ENCODE measurements at places on chromosomes 5 and 9.
A peak's percentile ranks its signal among the peaks of the same experiment; 100 is the strongest.

DNA sequence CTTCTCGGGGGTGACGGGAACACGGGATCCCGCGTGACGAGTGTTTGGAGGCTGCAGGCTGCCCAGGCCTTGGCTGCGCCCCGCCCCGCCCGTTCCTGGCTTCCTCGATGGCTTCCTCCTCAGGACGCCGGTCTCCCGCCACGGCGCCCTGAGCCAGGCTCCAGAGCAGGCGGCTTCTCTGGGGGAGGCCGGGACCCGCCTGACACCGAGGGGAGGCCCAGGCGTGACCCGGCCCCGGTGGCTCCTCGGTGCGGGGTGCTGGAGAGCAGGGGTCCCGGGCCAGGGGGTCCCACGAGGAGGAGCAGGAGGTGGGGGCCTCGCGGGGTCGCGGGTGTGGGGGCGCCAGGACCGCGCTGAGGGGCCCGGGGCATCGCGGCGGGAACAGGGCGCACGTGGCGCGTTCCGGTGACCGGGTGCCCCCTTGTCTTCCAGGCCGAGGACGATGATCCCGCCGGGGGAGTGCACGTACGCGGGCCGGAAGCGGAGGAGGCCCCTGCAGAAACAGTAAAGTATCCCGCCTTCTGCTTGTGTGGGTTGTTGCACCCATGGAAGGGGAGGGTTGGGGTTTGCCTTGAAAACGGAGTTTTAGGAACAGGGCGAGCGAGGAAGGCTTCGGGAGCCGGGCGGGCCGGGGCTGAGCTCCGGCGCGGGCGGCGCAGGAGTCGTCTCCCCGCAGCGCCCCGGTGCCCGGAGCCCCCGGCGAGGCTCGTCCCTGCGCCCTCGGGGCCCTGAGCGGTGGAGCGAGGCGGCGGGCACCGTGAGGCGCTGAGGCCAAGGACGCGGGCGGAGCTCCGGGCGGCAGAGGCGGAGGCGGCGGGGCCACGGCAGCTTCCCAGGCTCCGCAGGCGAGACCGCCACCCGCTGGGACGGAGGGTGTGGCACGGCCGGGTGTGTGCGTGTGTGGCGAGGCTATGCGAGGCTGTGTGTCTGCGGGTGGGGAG lies 22.2 kb downstream of the AHRR start:
- DNase-seq: peak; percentile 68

- DNase-seq: no peak
Measured at GRCh38 chr5:3943859-3944258, 348.2 kb downstream of the IRX1 start.

- no peak for DNase-seq
Measured at GRCh38 chr5:142590451-142591231, 95.2 kb downstream of the FGF1 start.

- no peak for DNase-seq
Measured at GRCh38 chr5:39584927-39585326, 160.1 kb upstream of the DAB2 start.

GRCh38 chr9:130988905-130989304 lies 20.1 kb upstream of the LAMC3 start:
- DNase-seq: peak; percentile 13

- no peak for DNase-seq
Measured at GRCh38 chr5:81166430-81166829, 66.7 kb upstream of the CKMT2 start.

DNA sequence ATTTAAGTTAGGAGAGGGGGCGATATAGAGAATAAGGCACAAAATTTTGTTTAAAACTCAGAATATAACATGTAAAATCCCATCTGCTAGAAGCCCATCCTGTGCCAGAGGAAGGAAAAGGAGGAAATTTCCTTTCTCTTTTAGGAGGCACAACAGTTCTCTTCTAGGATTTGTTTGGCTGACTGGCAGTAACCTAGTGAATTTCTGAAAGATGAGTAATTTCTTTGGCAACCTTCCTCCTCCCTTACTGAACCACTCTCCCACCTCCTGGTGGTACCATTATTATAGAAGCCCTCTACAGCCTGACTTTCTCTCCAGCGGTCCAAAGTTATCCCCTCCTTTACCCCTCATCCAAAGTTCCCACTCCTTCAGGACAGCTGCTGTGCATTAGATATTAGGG lies 18.3 kb downstream of the MOCS2 start:
- DNase-seq: no peak

- DNase-seq: no peak
Measured at GRCh38 chr5:87899721-87900131, 368.9 kb downstream of the TMEM161B start.

GRCh38 chr5:10567781-10568321 lies 4.0 kb downstream of the ANKRD33B start:
- DNase-seq: no peak

DNA sequence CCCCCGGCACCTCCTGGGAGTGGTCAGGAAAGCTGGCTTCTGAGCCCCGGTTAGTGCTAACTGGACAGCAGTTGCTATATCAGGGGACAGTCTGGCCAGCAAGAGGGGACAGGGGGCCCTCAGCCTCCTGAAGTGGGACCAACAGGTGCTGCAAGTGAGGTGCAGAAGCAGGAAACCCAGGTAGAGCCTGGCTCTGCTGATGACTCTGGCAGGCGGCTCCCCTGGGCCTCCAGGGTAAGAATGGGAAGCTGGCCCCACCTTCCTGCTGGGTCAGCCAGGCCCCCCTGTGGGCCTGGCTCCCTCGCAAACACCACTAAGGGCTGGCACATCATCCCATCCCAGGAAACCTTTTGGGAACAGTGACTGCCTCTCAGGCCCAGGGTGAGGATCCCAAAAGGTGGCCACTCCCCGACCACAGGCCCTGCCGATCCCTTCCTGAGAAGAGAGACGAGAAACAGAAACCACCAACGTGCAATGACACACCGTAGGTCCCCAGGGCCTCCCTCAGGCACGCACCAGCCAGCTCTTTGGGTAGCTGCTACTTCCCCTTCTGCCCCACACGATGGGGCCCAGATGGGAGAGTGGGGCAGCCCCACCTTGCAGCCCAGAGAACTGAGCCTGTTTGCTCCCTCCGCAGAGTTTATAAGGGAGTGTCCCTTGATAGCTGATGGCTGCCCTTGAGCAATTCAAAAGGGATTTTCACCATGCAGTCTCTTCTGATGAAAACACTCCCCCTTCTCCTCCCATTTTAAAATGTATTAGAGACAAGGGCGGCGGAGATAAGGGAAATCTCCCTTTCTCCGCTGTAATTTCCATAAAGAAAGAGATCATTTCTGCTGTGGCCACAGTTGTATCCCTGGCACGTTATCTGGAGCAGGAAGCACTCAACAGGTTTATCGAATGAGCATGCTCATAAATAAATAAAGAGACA lies 76.8 kb downstream of the STK10 start:
- DNase-seq: no peak

DNA sequence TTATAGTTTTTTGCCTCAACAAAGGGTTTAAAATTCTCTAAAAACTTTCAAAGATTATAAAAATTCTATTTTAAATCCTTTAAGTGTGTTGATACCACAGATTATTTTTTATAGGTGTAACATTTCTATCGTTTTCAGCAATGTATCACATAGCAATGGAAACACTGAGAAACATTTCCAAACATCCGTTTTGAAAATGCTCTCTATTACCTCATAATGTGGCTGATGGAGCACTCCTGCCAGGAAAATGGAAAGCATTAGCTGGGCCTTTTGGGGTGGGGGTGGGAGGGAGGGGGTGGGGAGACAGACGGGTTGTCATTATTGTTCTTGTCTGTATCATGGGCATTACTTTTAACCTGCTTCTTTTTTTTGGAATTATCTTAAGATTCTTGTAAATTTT lies 516.5 kb downstream of the ACTL7B start:
- no peak for DNase-seq

DNA sequence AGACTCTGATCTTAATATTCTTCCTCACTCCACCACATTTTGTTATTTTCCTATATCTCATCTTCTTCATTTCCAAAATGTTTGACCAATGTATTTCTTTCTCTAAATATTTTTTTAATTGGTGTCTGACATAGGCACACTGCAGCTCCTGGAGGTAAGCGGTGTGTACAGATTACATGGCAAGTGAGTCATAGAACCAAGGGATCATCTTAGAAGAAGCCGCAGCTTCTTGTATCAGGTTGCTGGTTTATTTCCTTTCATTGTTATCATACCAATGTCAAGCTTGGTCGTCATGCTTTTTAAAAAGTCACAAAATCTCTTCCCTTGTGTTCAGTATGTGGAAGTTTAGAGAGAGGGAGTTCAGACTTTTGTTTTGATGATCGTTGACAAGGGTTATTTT lies 526.1 kb upstream of the CDH18 start:
- DNase-seq: no peak

DNA sequence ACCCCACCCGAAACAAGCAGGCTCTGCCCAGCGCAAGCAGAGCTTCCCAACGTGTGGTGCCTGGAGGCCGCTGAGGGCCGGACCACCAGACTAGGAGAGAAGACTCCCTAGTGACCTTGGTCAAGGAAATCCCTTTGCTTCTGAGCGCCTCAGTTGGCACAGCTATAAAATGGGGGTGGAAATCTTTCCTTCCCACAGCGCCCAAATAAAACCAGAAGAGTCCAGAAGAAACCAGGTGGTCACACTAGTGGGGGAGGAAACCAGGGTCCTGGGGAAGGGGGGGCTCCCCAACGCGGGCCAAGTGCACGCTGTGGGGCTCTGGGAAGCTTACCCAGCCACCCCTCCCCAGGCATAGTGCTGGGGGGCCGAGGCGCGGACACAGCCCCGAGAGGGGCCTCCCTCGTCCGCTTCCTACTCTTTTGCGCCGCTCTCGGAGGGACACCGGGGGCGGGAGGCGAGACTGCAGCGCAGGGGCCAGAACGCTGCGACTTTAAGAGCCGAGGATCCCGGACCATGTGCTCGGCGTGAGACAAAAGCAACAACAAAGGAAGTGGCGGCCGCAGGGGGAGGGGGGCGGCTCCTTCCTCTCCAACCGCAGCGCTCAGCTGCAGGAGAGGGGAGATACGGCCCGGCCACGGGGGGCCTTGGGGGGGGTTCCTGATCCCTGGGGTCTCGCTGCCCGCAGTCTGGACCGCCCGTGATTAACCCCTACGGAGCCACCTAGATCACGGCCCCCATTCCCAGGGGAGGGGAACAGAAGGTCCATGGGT lies 885 bp downstream of the RNF44 start:
- DNase-seq: peak; percentile 82

DNA sequence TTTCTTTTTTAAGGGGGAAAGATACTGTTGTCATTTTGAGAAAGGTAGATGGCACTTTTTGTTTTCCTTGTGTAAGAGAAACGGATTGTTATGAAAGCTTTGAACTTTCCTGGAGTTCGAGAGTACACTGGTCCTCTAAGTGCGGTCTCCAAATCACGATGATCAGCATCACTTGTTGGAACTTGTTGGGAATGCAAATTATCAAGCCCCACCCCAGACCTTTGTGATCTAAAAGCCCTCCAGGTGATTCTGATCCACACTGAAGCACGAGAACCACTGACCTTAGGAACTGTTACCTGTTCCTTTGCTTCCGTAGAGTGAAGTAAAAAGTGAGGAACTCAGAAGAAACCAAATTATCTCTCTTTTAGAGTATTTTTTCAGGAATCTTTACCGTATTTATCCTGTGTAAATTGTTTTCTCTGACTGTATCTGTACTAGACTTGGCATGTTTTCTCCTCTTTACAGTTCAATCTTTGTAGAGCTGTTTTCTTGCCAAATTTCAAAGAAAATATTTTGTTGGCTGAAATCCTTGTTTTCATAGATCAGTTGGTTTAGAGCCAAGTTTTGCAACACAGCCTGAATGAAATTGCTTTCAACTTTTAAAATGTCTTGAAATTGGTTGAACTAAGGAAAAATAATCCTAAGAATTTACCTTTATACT lies 4.0 kb downstream of the MAT2B start:
- DNase-seq: no peak

- no peak for DNase-seq
Measured at GRCh38 chr5:104643320-104643719, 1080.7 kb upstream of the NUDT12 start.

DNA sequence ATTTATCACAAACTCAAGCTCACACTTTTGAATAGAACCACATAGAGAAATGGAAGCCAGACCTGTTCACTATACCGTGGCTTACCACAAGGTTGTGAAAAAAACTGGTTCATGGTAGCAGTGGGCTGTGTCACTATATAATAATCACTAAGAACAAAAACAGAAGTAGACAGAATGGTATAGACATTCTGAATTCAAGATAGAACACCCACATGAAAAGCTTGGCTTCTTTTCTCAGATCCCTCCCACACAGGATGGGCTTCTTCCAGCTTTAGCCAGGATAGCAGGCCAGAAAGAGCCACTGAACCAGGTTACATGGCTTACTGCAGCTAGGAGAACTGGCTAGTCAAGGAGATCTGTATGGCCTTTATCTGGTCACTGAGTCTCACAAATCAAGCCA lies 6.1 kb upstream of the NRG2 start:
- no peak for DNase-seq

- no peak for DNase-seq
Measured at GRCh38 chr5:9850456-9850855, 220.3 kb upstream of the TAS2R1 start.

DNA sequence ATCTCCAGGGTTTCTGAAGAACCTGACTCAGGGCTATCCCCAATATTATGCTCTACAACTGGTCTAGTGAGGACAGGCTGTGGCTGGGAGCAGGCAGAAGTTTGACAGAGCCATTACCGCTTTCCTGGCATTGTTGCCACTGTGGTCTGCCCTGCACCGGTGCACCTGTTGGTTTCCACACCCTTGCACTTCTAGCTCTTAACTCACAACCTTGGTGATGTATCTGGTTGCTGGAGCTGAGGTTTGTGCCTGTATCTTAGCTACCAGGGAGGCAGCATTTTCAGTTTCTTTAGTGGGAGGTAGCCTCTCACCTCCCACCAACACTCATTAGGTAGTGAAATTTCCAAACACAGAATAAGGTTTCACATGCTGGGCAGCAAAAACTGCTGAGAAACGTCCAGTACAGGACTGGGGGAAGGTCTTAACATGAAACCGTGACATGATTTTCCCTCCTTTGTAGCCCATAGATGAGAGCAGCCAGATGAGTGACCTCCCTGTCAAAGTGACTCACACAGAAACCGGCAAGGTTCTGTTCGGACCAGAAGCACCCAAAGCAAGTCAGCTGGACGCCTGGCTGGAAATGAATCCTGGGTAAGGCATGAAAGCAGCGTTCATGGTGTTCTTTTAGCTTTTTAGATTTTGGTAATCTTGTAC lies 57.7 kb downstream of the SMARCA2 start:
- no peak for DNase-seq

DNA sequence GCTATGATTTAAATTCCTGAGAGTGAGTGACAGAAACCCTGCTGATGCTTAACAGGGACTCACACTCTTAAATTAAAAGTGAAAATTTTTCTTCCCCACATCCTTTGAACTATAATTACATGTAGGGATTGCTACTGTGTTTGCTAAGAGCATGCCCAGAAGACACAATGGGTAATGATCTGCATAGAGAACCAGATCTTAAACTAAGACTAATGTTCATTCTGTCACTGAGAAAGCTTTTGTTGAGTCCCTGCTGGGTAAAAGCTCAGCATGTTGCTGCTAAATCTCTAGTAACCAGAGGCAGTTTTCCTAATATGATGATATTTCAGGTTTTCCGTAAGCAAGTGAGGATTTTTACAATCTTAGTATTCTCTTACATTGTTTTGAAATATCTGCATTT lies 424.8 kb upstream of the SMC2 start:
- DNase-seq: no peak

DNA sequence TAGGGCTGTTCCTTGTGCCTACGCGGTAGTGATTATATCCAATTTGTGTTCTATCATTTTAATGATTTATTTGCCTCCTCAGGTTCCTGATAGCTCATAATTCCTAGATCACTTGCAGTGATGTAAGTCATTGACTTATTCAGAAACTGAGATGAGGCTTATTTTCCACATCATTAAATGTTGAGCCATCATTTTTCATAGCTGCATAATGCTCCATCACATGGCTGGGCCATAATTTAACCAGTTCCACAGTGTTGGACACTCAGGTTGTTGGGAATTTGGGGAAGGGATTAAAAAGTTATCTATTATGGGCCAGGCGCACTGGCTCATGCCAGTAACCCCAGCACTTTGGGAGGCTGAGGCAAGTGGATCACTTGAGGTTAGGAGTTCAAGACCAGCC lies 35.8 kb upstream of the HMCN2 start:
- DNase-seq: no peak
